ENCODE measurements at places on chromosomes 7 and 10. TPM values are rescaled to one million over a fixed set of nuclear protein-coding genes. Genes with fewer than 3 reads are reported as not detected.

DNA sequence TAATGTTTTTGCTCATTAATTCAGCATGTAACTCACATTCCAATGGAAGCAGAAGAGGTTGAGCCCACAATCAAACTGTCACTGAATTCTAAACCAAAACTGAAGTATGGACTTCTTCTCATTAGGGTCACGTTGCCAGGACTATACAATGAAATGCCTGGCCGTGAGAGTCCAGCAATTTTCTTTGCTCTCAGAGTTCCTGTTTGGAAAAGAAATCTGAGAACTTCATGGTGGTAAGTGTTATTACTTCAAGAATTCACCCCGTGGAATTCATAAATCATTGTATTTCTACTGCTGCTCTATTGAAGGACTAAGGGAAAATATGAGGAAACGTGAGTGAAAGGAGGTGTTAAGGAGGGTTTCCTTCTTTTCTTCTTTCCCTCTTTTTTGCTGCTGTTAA is 441.8 kb upstream of the AKR1E2 start:
- H3K4me1 ChIP-seq: no peaks in the 10 kb centered on the region
- no peaks in the 10 kb centered on the region for H3K27me3 ChIP-seq
- DNase-seq: no peak
- no peaks in the 10 kb centered on the region for H3K36me3 ChIP-seq

DNA sequence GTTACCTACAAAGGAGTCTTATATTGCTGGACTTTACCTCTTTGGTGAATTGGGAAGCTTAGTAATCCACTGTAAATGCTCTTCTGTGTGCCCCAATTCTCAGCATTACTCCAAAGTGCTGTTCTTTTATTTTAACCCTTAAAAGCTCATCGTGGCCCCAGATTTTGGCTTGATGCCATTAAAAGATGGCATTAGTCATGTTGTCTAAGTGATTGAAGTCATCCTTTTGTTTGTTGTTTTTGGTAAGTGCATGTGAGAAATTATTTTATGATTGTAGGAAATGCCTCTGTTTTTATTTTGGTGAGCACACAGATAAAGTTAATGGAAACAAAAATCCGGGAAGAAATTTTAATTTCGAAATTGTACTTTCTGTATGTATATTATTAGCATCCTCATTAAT is 82.5 kb upstream of the GATA3 start:
- H3K4me1 ChIP-seq: peaks cover 10% of the 10 kb centered on the region
- no peak overlapping the region for H3K27ac ChIP-seq
- H3K36me3 ChIP-seq: no peaks in the 10 kb centered on the region
- no peak for DNase-seq

DNA sequence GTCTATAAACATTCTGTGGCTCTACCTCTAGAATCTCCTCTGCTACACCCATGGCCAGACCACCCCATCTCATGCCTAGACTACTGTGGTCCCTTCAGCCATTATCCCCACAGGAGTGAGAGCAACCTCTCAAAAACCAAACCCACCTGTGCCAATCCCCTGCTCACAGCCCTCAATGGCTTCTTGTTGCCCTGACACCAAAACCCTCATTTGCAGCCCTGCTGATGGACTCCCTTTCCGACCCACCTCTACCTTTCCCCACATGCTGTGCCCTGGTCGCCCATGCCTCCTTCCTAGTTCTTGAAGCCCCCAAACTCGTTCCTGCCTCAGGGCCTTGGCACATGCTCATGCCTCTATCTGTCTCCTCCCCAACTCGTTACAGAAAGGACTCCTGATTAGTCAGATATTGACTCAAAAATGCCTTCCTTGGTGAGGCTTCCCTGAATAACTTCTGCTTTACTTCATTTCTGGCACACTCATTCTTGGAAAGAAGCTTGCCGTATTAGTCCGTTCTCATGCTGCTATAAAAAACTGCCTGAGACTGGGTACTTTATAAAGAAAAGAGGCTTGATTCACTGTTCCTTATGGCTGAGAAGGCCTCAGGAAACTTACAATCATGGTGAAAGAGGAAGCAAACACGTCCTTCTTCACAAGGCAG is 104.2 kb downstream of the TEX36 start:
- no peak overlapping the region for H3K27ac ChIP-seq
- DNase-seq: no peak
- no peaks in the 10 kb centered on the region for H3K36me3 ChIP-seq

- H3K4me1 ChIP-seq: no peaks in the 10 kb centered on the region
- no peaks in the 10 kb centered on the region for H3K36me3 ChIP-seq
- H3K27ac ChIP-seq: no peak overlapping the region
- H3K4me3 ChIP-seq: no peak overlapping the region
- H3K27me3 ChIP-seq: no peaks in the 10 kb centered on the region
These were observed 206.1 kb downstream of the CHRM2 start for GRCh38 chr7:137074391-137075030.

- no peak for DNase-seq
- no peaks in the 10 kb centered on the region for H3K27me3 ChIP-seq
- peak overlapping the region; percentile 11 for H3K27ac ChIP-seq
- H3K4me3 ChIP-seq: no peak overlapping the region
- no peaks in the 10 kb centered on the region for H3K36me3 ChIP-seq
- H3K4me1 ChIP-seq: peaks cover 13% of the 10 kb centered on the region
These were observed 24.2 kb downstream of the TRIL start for GRCh38 chr7:28933846-28934320.

The HTR5A gene
- not detected for total RNA-seq

DNA sequence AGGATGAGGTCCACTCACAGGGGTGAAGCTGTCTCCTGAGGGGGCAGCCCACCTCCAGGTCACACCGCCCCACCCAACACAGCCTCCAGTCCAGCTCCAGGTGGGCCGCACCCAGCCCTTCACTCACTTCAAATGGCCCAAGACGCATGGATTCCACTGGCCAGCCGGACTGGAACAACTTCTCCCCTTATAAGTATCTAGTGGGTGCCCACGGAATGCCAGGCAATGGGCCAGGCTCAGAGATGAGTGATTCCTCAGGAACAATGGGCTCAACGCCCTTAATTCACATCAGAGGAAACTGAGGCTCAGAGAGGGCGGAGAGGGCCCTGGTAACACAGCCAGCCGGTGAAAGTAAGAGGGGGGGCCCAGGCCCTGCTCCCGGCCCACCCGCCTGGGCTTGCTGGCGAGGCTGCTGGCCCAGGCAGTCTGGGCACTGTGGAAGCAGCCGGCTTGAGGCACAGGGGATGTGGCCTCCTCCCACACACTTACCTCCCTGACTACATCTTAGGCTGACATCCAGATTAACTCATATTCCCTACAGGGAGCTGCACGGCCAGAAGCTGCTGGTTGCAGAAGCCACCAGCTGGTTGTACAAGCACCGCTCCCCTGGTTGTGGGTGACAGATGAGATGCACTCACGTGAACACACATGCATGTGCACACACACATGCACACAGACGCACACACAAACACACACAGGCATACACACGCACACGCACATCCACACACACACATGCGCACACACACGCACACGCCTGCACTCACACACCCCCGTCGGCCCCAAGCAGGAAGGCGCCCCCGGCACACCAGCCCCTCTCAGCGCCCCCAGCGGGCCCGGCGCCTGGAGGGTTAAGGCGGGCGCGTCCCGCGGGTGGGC is 1.0 kb upstream of the FAM20C start:
- H3K4me3 ChIP-seq: no peak overlapping the region
- H3K4me1 ChIP-seq: peaks cover 29% of the 10 kb centered on the region
- H3K27me3 ChIP-seq: no peaks in the 10 kb centered on the region

Measured in thyroid gland (tissue), 4 donors.